ENCODE measurements at places on chromosomes 5 and 9.

GRCh38 chr9:8560560-8561525 lies 761.3 kb upstream of the DMAC1 start:
- no peak for DNase-seq

GRCh38 chr5:56638061-56638621 lies 177.2 kb upstream of the MAP3K1 start:
- no peak for DNase-seq

DNA sequence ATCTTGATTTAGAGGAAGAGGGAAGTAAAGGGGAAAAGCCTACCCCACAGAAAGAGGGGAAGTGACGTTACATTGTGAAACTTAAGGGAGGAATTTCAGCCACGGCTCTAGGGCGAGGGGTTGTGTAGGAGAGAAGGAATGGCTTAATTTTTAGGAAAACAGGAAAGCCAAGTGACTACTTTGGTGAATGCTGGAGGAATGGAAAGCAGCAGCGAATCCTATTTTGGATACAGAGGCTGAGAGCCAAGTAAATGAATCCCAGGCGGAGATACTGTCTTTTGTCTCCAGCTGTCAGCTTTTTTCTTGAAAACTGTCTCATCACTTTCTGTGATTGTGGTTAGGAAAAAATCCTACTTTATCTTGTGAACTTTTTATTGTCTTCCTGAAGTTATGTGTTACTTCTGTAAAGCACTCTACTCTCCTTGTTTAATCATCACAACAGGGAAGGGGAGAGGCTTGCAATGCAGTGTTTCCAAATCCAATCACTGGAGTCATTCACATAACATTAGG lies 188.4 kb downstream of the TSSK1B start:
- peak; percentile 19 for DNase-seq

- no peak for DNase-seq
These were observed 111.1 kb downstream of the AGTPBP1 start for GRCh38 chr9:85630676-85631075.

- DNase-seq: no peak
These were observed 3.0 kb downstream of the STC2 start for GRCh38 chr5:173325091-173325698.

GRCh38 chr9:33852216-33852826 lies 35.4 kb downstream of the UBE2R2 start:
- peak; percentile 63 for DNase-seq

DNA sequence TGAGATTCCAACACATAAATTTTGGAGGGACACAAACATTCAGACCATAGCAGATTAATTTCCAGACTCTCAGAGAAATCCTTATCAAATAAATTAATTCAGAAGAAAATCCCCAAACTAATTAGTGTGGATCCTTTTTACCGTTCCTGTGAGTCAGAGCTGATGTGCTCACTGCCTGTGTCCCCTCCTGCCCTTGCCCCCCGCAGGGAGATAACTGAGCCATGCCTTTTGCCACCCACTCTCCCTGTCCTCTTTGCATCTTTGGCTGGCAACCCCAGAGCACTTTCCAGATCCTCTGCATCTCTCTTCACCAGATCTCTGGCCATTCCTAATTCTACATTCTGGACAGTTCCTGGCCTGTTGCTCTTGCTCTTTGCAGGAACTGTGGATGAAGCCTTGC lies 135.4 kb upstream of the MAP1B start:
- DNase-seq: no peak
